ENCODE measurements at places on chromosomes 1 and 21.
A peak's percentile ranks its signal among the peaks of the same experiment; 100 is the strongest.

DNA sequence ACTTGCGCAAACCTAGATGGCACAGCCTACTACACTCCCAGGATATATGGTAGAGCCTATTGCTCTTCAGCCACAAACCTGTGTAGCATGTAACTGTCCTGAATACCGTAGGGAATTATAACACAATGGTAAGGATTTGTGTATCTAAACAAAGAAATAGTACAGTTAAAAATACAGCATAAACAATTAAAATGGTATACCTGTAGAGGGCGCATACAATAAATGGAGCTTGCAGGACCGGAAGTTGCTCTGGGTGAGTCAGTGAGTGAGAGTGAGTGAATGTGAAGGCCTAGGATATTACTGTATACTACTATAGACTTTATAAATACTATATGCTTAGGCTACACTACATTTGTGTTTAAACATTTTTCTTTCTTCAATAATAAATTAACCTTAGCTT, 99.3 kb downstream of the PLD5 start:
- no peak for DNase-seq

- DNase-seq = no peak
These were observed 476.3 kb upstream of the RUNX1 start for GRCh38 chr21:35525443-35525842.

DNA sequence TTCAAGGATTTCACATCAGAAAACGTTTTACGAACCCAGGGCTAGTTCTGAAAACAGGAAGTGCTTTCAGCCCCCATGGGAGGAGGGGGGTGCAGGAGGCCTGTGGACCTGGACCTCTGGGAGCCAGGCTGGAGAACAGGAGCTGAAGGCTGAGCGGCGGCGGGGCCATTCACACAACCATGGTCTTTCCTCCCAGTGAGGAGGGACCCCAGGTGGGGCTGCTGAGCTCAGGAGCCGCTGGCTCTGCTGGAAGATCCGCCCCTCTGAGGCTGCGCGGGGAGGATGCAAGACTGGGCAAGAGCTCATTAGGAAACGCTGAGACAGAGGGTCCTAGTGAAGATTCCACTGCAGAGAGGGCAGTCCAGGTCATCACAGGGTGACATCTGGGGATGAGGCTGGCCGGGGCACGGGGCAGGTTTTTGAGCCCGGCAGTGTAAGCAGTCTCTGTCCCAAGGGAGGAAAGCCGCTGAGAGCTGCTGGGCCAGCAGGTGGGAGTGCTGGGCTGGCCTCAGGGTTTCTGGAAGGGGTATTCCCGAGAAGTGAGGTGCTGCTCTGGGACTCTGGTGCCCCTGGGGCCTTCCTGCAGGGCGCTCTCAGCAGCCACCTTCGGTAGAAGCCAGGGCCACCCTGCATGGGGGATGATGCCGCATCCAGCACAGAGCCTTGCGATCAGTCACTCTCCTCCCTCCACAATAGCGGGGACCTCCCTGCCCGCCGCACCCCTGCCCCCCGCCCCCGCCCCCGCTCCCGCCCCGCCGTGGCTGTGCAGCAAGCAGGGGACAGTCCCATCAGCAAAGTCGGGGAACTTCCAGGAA, 7.5 kb downstream of the MX2 start:
- DNase-seq = peak; percentile 39

DNA sequence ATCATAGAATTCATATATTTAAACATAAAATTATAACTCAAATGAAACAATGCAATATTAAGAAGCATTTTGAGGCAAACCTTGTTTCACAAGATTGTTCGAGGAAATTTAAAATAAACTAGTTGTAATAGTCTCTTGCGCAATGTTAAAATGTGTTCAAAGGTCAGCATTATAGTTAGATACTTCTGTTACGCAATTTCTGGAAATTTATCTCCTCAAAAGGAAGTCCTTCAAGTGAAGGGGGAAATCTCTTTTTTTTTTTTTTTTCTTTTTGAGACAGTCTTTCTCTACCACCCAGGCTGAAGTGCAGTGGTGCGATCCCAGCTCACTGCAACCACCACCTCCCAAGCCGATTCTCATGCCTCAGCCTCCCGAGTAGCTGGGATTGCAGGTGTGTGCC, 52.1 kb downstream of the FMO4 start:
- no peak for DNase-seq

DNA sequence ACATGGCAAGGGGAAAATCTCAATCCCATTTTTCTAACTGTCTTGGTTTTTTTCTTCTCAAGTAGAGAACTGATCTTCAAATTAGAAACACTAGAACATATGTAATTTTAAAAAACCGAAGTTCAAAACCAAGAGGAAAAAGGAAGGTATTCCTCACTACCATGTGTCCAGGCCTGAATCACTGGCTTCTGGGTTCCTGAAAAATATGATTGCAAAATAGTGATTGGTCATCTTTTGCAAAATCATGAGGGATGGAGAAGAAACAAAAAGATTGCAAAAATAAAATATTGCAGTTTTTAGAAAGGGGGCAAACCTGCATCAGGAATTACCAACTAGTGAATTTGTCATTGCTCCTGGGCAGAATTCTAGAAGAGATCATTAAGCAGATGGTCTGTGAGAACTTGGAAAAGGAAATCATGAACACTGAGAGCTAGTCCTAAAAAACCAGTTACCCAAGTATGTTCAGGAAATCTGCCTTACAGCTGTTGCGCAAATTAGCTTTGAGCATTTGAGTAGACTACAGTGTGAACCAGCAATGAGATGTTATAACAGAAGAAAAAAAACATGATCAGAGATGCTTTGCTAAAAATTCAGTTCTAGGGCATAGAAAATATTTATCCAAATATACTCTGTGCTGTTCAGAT, 49.4 kb downstream of the SPATA46 start:
- DNase-seq = no peak

GRCh38 chr1:61263905-61264824, 181.8 kb downstream of the NFIA start:
- DNase-seq = no peak

GRCh38 chr1:185541871-185542301, 192.3 kb upstream of the HMCN1 start:
- no peak for DNase-seq

- DNase-seq = no peak
These were observed 11.3 kb upstream of the MFSD2A start for GRCh38 chr1:39943471-39944290.

DNA sequence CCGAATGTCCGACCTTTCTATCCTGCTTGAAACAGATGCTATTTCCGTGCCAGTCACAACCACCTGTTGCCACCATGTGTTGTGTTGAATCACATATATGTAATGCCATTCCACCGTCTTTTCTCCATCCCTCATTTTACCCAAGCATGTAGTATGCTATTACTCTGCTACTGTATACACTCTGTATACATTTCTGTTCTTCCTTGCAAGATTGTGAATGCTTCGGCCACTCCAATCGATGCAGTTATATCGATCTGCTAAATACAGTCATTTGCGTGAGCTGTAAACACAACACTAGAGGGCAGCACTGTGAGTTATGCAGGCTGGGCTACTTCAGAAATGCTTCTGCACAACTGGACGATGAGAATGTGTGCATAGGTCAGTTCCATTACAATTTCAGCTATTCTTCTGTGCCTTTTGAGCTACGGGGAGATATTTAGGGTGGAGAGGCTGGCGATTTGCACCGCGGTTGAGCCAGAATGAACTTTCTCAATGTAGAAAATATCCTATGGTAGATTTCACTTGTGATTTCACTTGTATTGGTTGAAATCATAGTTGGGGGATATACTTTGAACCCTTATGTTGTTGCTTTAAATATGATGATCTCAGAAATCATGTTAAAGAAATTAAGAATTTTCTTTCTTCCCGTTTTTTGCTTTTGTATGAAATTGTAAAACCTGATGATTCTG, 289.8 kb downstream of the NTNG1 start:
- no peak for DNase-seq

- DNase-seq = no peak
These were observed 36.6 kb downstream of the PTGS2 start for GRCh38 chr1:186643614-186644013.

DNA sequence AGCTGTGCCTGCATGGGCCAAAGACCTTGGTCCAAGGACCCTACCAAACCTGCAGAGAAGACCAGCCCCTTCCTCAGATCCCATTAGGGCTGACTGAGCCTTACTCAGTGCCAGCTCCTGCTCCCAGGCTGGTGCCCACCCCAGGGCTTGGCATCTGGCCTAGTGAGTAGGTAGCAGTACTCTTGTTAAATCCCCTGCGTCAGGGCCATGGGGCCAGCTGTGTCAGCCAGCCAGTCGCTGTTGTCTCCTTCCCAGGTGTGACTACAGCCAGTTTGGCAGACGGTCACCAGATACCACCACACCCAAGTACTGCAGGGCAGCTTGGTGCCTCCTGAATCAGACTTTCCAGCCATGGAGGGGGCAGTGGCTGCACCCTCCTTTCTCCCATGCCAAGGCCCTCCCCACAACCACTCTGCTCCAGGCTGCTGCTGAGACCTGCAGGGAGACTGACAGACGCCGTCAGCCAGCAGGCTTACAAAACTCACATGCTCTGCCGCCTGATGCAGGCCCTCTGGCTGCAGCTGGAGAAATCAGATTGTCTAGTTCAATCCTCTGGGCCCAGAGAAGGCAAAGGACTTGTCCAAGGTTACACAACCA, 3.0 kb downstream of the TENT5B start:
- no peak for DNase-seq

DNA sequence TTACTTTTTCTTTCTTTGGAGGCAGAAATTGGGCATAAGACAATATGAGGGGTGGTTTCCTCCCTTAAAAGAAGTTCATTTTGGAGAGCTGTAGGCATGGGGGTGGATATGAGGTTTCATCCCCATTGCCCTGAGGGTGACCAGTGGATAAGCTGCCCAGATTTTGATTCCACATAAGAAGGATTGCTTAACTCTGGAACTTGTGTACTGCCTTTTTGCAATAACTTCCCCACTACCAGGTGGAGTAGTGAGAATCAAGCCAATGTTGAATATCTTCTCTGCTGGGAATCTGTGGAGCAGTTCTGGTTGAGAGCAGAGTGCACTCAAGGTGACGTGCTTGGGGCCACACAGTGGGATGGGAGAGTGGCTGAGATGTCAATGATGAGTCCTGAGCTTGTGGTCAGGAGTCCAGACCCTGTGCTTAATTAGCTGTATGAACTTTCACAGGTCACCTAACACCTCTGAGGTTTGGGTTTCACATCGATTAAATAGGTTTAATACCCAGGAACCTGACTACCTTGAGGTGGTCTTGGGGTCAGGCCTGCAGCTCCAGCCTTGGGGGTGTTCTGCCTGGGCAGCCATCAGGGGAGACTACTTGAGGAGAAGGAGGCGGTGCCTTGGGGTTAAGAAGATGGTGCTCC, 152.9 kb downstream of the FCRL5 start:
- no peak for DNase-seq

GRCh38 chr1:180370597-180370996, 131.8 kb downstream of the ACBD6 start:
- no peak for DNase-seq

- DNase-seq = no peak
These were observed 494 bp upstream of the PIP5K1A start for GRCh38 chr1:151197863-151198253.

GRCh38 chr1:40690771-40691537, 550 bp upstream of the NFYC start:
- DNase-seq = no peak

GRCh38 chr21:36162631-36163030, 6.0 kb downstream of the DOP1B start:
- no peak for DNase-seq

DNA sequence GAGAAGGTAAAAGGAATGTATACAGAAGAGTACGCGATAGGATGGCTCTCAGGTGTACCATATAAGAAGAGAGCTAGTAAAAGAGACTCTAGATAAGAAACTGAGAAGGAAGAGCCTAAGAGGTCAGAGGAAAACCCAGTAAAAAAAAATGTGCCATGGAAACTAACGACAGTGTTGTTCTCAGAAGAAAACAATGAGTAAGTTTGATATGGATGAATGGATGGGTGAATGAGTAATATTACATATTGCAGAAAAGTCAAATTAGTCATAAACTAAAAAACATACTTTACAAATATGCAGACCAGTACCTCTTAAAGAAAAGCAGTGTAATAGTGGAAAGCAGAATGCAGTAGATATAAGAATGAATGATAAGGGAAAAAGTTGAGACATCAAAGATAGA, 316.2 kb downstream of the HMCN1 start:
- no peak for DNase-seq

GRCh38 chr1:244836135-244836521, 670 bp downstream of the COX20 start:
- DNase-seq = no peak

- peak; percentile 32 for DNase-seq
These were observed 8.9 kb downstream of the TAGLN2 start for GRCh38 chr1:159916242-159917051.

DNA sequence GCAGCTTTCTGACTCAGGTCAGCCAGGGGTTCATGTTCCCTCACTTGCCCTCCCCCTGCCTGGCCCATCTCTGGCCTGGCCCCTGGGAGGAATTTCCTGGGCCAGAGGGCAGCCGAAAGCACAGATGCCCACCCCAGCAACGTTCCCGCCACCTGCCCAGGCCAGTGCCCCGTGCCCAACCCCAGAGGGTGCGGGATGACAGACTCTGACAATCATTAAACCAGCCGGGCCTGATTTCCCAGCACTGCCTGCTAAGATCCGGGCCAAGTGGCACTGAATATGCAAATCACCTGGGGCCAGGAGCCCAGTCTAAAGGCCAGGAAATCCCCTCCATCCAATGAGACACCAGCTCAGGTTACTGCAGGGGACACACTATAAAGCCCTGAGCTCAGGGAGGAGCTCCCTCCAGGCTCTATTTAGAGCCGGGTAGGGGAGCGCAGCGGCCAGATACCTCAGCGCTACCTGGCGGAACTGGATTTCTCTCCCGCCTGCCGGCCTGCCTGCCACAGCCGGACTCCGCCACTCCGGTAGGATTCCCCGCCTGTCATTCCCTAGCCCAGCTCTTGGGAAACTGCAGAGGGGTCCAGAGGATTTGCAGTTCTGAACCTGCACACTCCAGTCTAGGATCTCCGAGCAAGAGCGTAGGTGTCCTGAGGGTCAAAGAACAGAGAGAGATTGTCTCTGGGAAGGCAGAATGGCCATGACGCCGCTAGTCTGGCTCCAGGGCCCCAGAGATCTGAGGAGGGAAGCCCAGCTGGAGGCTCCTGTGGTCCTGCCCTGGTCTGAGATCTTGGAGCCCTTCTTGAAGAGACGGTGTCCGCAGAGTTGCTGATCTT, at the start of gene ELF3:
ELF3 (plus strand) TSS at position 408 of the 836 bp plus-strand sequence. CDS start 550 bp downstream, outside the sequence.
- peak; percentile 88 for DNase-seq

DNA sequence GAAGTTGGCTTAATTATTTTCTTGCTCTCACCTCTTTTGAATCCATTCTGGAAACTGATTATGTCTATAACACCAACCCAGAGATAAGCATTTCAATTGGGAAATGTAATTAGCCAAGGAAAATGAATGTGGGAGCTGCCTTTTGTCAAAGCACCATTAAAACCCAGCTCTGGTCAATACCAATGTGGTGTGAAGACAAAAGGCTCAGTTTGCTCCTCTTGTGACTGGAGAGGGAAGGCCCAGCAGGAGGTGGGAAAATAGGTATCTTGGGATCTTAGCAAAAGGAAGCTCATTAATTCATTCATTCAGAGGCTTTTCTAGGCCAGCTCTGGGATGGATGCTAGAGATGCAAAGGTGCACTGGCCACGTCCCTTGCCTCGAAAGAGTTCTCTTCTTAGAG, 75.0 kb upstream of the SELENON start:
- DNase-seq = no peak

- DNase-seq = no peak
These were observed 45.3 kb upstream of the CACNA1E start for GRCh38 chr1:181438013-181438412.

All from NCI-H1092 (cell line).